ENCODE measurements at places on chromosomes 1 and 21.

GRCh38 chr1:42319871-42320484, 15.1 kb downstream of the FOXJ3 start:
- no peak for DNase-seq

GRCh38 chr21:45021428-45022347, 52.7 kb upstream of the ADARB1 start:
- DNase-seq: no peak

GRCh38 chr21:42366292-42367010, at the start of gene TFF1:
Gene TFF1, minus strand, starts transcription at chr21:42366535. Its CDS starts 40 bp downstream, at chr21:42366495.
- DNase-seq: no peak

DNA sequence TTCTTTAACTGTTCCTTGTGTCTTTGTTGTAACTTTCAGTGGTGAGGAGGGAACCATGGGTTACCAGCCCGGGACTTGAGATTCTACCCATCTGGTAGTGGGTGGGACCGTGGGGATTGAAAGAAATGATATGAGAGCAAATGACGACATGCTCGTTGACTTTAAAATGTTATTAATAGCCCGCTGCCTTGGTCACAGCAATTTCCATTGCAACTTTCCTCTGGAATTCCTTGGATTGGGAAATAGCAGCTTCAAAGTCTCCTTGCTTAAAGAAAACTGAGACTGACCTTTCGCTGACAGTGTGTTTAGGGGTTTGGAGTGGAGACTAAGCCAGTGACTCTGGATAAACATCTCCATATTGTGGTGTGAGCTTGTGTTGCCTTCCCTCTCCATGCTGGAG, 44.2 kb upstream of the MARK1 start:
- no peak for DNase-seq

DNA sequence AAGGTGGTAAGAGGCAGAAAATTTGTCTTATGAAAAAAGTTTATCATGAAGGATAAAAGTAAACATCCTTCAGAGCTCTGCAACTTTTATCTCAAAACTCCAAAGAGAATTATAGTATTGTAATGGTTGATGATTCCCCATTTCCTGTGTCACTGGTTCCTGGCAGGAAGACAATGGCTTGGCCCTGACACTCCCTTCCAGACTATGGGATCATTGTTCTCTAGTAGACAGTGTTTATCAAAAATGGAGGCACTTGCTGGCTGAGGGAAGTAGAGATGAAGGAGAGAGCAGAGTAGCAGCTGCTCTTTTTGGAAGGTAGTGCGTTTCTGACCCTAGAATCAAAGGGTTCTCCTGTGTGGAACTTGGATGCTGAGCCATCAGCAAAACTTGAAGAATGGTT, 145.9 kb upstream of the ATP1B1 start:
- no peak for DNase-seq

DNA sequence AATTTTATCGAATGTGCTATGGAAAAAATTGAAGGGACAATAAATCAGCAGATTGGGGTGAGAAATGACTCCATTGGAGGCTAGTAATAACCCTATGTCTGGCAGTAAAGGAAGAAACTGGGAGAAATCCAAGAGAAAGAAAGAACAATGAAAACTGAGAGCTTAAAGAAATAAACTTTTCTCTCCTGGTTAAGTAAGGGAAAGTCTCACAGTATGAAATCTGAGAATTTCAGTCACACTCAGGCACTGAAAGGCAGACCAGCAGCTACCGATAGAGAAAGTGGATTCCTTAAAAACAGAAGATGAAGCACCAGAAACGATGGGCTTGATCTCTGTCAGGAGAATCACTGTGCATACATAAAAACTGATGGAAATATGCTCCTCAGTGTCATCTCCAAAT, 404.2 kb downstream of the PLPP3 start:
- no peak for DNase-seq

GRCh38 chr1:63772201-63772600, 1.6 kb upstream of the ROR1 start:
- no peak for DNase-seq

DNA sequence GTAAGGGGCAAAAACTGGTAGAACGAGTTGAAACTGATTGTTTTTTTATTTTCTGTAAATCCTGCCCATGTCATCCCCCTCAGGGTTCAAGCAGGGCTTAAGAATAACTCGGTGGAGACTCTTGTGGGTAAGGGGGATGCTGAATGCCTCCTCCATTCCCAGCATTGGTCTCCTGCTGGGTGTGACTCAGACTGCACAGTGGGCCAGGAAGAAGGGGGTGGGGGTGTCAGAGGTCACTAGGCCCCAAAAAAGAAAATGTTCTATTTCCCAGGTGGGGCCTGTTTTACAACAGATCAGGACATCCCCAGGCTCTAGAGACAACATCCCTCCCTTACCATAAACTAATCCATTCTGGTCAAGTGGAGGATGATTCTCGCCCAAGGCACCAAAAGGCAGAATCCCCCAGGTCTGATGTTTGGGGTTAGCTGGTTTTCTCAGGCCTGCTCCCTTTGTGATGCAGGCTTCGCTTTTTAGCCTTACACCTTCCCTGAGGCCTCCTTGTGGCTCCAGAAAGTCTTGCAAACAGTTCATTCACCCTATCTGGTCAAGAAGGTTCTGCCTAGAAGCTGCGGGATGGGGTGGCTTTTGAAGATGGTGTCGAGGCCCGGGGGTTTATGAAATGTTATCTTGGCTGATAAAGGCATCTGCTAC, 10.7 kb upstream of the GRHL3 start:
- DNase-seq: no peak

- DNase-seq: no peak
Measured at GRCh38 chr1:161122967-161123366, 5.1 kb downstream of the NIT1 start.
